Skeletal muscle cell (primary cell): ENCODE measurements at places on chromosomes 1 and 21.
A peak's percentile ranks its signal among the peaks of the same experiment; 100 is the strongest.

- DNase-seq = no peak
Measured at GRCh38 chr1:230431527-230431926, 5.4 kb upstream of the PGBD5 start.

GRCh38 chr21:41743321-41744027, 23.4 kb downstream of the RIPK4 start:
- DNase-seq = no peak

GRCh38 chr1:15290382-15290781, 43.4 kb downstream of the FHAD1 start:
- DNase-seq = peak; percentile 51

DNA sequence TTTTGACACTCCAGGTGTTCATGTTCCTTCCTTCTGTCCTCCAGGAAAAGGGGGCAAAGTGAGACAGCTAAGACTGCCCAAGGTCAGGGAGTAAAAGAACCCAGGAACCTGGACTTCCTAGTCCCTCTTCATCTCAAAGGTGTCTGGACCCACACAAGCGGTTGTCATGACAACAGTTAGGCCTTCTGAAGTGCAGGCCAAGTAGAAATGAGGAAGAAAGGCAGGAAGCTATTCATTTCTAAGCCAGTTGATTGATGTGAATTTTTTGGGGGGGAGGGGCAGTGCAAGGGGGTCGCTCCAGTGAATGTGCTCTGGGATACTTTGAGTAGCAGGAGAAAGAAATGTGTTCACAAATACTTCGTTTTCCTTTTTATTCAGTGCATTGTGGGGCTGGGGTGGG, 114.3 kb downstream of the NAV1 start:
- no peak for DNase-seq

DNA sequence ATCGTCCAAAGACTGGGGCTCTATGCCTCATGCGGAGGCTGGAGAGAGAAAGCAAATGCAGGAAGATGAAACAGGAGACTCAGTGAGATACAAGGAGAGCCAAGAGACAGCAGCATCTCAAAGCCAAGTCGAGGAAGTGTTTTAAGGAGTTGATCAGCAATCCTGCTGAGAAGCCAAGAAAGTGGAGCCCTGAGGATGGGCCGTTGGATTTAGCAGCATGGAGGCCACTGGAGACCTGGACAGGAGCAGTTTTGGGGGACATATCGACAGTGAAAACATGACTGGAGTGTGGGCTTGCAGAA, 107.4 kb upstream of the ZBTB40 start:
- no peak for DNase-seq
